ENCODE measurements at places on chromosomes 6 and 20. TPM values are rescaled to one million over a fixed set of nuclear protein-coding genes. Genes with fewer than 3 reads are reported as not detected.

DZANK1 gene
- 1.5 TPM for total RNA-seq

ZNF391 gene
- total RNA-seq: 2.4 TPM

FHL5 gene
- total RNA-seq: not detected

IL17F gene
- not detected for total RNA-seq

OR12D3 gene
- total RNA-seq: not detected

CST5 gene
- total RNA-seq: not detected

NHLRC1 gene
- total RNA-seq: 2.1 TPM

SYNDIG1 gene
- 5.6 TPM for total RNA-seq

USP49 gene
- 3.1 TPM for total RNA-seq

CST7 gene
- not detected for total RNA-seq

SOX4 gene
- total RNA-seq: 18.6 TPM

KIF13A gene
- total RNA-seq: 43.1 TPM
